Right hindlimb (tissue), 1 donor: ENCODE measurements at places on chromosomes 13 and 19.

- DNase-seq = no peak
Observed at GRCh38 chr19:44660081-44660480, 11.2 kb upstream of the CEACAM19 start.

- DNase-seq = no peak
Observed at GRCh38 chr13:45341799-45342500, 967 bp upstream of the TPT1 start.

GRCh38 chr19:843836-844545 is 3.2 kb downstream of the PRTN3 start:
- no peak for DNase-seq

DNA sequence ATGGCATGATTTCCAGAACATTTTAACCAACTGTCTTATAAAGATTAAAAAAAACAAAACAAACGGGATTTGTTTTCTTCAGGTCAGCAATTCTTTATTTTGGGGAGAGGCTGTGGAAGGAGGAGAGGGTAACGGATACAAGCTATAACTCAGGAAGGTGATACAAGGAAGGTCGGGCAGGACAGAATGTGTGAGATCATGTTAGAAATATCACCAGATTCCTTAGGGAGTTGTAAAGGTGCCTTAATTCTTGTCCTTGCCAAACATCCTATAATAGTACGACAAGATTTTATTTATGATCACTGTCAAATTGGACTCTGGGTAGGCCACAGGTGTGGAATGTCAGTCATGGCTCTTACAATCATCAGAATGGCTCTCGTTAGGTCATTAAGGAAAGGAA is 503.1 kb downstream of the DIAPH3 start:
- DNase-seq = no peak

DNA sequence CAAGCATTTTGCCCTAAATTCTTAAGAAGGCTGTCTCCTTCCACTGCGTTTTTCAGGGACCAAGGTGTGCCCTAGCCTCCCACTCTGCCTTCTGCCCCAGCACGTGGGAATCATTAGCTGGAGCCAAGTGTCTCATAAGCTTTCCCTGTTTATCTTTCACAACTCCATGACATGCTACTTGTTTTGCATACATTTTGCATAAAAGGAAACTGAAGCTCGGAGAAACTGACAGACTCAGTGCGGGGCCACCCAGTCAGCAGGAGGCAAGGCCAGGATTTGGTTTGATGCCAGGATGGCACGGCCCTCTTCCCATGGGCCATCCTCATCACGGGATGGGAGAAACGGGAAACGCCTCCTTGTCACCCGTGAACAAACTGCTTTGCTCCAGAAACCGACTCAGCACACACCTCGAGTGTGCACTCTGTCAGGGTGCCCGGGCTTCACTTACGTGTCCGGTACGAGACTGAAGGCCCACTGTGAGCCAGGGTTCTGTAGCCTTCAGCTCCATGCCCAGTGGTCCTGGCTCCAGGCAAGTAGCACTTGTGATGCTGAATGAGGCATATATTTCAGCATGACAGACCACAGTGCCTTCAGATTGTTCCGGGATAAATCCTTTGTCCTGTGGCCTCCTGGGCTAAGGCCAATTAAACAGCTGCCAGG is 9.6 kb downstream of the CEBPA start:
- peak; percentile 15 for DNase-seq
